ENCODE measurements at places on chromosomes 7 and 10.

- no peak for DNase-seq
Observed at GRCh38 chr7:138116141-138116540, 39.9 kb downstream of the AKR1D1 start.

- peak; percentile 67 for DNase-seq
Observed at GRCh38 chr7:128791121-128791971, at the start of gene CCDC136. Gene CCDC136 (plus strand): TSS chr7:128791968. CDS start chr7:128792412, 444 bp downstream.

DNA sequence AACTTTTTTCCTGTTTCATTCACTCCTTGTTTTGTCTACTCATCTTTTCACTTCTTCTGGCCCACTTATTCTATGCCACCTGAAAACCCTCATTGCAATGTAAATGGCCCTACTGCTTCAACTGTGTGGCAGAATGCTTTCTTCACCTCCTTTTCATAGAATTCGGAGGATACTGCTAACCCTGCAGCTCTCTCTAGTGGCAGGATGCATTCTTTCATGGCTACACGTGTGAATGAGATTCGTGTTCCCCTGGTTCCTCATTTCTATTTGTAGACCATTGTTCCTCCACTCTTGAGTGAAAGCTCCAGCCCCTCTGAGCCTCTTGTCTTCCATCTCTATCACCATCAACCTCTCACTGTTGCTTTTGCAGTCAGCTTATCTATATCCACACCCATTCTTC, 20.9 kb upstream of the CYP26C1 start:
- no peak for DNase-seq

- DNase-seq, result no peak
Observed at GRCh38 chr7:37488163-37488764, 39.6 kb upstream of the ELMO1 start.

DNA sequence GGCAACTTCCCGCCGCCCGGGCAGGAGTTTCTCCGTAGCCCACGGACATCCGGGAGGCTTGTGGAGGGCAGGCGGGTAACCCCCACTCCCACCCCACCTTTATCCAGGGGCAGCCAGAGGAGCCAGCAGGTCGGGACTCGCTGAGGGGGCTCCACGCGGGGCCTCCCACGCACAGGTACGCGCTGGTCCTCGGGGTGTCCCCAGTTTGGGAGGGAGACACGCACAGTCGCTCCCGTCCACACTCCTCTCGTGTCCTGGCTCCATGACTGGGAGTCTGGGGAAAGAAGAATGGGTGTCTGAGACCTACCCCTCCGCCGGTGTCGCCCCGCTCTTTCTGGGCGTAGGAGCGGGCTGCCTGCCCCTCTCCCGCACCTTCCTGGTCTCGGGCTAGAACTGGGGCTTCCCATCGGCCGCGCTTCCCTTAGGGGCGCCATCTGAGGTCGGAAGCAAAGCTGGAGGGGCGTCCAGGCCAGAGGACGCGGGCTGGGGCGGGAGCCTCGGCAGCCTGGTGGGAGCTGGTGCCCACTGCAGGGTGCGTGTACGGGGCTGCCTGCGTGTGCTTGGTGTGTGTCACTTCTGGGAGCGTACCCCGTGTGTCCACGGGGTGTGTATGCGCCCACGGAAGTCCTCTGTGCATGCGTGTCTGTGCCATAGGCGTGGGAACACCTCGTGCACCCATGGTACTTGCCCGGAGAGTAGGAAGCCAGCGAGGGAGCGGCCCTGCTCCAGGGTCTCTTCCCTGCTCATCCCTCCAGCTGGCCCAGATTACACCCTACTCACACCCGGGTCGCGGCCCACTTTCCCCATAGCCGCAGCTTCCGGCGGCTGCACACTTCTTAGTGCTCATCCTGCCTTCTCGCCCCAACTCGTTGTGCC, 73.0 kb upstream of the LEP start:
- no peak for DNase-seq

- no peak for DNase-seq
Observed at GRCh38 chr10:80324086-80324485, 32.5 kb downstream of the DYDC1 start.

GRCh38 chr7:25802057-25802456, 349.9 kb upstream of the NFE2L3 start:
- no peak for DNase-seq

- no peak for DNase-seq
Observed at GRCh38 chr10:95784279-95784913, 28.4 kb downstream of the ENTPD1 start.

DNA sequence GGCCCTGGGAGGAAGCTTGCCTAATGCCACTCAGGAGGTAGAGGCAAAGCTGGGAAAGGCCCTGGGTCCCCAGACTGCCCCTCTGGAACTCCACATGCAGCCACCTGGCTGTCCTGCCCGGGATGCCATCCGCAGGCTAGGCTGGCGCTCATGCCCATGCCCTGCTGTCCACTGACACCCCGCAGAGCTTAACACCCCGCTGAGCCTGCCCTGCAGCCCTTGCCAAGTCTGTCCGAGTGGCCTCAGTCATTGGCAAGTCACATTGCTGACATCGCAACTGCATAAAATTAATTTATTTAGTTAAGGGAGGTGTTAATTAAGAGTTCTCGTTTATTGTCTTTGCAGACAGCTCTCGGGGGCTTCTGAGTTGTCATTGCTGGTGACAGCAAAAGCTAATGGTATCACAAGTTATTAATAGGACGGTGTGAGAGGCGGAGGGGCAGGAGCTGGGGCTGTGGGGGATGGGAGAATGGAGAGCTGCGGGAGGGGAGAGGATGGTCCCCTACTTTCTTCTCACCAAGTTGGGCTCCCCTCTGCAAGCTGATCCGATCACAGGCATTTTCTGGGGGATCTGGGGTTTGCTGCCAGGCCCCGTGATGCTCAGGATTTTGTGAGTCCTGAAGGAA, 55.6 kb upstream of the PCBD1 start:
- DNase-seq, result no peak

GRCh38 chr10:91357497-91357896, 52.6 kb upstream of the HECTD2 start:
- DNase-seq, result no peak

- DNase-seq, result no peak
Observed at GRCh38 chr7:69285854-69286253, 312.4 kb upstream of the AUTS2 start.

GRCh38 chr10:101228966-101229265, 347 bp downstream of the LBX1 start:
- DNase-seq, result no peak

DNA sequence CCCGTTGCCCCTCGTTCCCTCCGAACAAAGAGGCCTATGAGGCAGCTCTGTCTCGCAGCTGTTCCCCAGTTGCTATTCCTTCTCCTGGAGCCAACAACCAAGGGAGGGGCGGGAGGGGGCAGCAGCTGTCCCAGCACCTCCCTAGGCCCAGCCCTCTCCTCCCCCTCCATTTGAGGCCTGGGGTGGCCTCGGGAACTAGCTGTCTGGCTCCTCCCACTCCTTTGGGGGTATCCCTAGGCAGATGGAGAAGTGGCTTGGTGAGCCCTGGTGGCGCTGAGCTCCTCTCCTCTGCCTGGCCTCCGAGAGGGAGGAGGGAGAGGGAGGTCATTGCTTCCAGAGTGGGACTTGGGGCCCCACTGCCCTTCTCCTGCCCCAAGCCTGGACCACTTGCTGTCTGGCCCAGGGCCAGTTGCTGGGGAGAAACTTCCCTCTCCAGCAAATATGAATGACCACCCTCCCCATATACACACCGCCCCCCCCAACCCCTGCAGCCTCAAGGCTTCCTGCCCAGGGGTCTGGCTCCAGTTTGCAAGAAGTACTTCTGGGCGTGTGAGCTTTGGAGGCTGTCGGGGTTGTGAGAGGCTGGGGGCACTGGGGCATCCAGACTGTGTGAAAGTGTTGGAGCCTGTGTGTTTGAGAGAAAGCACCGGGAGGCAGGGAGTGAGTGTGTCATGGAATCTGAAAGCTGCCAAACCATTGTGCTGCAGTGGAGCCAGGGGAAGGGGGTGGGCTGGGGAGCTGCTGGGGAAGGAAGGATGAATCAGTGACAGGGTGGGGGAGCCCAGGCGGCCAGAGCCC, 3.1 kb downstream of the FLNC start:
- no peak for DNase-seq

DNA sequence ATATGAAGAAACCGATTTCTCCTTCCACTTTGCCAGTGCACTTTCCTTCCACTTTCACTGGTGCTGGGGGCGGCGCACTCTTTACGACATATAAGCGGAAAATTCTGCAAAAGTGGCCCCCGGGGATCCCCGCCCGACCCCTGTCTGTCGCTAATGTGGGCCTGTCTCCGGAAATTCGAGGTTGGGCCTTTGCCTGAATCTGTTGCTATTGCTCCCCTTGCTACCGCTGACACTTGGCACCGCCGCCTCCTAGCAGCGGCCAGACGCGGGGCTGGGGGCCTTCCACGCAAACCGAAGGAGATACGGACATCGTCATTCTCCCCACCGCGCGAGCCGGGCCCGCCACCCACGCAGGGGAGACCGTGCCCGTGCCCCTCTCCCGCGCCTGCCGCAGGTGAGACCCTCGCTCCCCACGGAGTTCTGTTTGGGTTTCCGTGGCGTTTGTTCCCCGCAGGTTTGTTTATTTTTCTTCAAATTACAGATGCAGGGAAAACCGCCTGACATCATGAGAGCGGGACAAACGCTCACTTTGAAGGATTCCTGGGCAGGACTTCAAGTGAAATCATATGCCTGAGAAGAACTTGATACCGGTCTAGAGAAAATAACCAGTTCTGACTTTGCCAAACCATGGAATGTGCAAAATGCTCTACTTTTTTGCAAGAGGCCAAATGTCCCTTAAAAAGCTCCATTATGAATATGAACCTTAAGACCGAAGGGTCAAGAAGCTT, 5.0 kb downstream of the TWIST1 start:
- no peak for DNase-seq

- peak; percentile 9 for DNase-seq
Observed at GRCh38 chr7:92641921-92642511, 51.8 kb upstream of the FAM133B start.

- DNase-seq, result no peak
Observed at GRCh38 chr10:7471720-7472367, 61.0 kb upstream of the SFMBT2 start.

- no peak for DNase-seq
Observed at GRCh38 chr10:31051703-31052102, 20.0 kb upstream of the ZNF438 start.

DNA sequence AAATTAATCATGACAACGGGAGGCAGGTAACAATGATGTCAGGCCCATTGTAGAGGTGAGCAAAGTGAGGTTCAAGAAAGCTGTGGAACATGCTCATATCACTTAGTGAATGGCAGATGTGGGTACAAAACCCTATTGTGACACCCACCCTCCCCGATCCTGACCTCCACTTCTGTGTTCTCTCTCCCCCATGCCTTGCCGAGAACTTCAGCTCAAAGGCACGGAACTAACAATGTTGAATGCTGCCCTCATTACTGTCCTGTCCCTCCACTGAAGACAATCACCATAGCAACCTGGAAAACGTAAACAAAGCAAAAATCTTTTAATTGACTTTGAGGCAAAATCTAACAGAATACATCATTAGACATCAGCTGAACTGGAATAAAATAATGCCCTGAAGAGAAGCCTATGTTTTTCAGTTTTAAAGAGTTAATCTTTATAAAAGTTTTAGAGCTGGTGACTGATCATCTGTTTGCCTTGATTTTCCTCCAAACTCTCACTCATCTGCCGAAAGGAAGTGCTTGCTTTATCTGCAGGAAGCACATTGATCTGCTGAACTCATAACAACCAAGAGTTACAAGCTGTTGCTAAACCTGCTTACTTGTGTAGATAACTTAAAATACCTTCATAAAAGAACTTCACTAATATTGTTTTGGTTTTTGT, 133.6 kb downstream of the CUBN start:
- no peak for DNase-seq

- no peak for DNase-seq
Observed at GRCh38 chr10:128092454-128092853, 33.8 kb downstream of the MKI67 start.

- DNase-seq, result no peak
Observed at GRCh38 chr7:66167773-66168387, 37.3 kb upstream of the TPST1 start.

GRCh38 chr7:72032934-72033333, 379.2 kb downstream of the CALN1 start:
- no peak for DNase-seq

GRCh38 chr7:124856299-124856888, 73.2 kb downstream of the POT1 start:
- no peak for DNase-seq

- DNase-seq, result no peak
Observed at GRCh38 chr10:13758312-13758711, 171.5 kb downstream of the PRPF18 start.

DNA sequence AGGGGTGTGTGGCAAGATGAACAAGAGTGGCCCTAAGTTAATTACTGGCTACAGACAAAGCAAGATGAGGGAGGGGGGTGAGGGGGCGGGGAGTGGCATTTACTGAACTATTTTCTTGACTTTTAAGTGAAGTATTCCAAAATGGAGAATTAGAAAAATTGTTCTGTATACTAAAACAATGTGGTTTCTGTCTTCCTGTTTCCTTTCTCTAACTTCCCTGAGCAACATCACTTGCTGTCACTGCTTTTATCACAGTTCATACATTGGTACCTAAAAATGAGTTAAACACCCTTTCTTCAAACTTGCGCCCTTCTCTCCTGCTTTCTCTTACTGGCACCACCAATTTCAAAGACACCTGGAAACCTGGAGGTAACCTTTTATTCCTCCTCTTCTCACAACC, 21.6 kb downstream of the PDZD8 start:
- no peak for DNase-seq

GRCh38 chr10:72274730-72275350, 1.1 kb downstream of the DDIT4 start:
- peak; percentile 45 for DNase-seq

GRCh38 chr10:78623578-78624215, 445.1 kb upstream of the ZMIZ1 start:
- DNase-seq, result no peak

DNA sequence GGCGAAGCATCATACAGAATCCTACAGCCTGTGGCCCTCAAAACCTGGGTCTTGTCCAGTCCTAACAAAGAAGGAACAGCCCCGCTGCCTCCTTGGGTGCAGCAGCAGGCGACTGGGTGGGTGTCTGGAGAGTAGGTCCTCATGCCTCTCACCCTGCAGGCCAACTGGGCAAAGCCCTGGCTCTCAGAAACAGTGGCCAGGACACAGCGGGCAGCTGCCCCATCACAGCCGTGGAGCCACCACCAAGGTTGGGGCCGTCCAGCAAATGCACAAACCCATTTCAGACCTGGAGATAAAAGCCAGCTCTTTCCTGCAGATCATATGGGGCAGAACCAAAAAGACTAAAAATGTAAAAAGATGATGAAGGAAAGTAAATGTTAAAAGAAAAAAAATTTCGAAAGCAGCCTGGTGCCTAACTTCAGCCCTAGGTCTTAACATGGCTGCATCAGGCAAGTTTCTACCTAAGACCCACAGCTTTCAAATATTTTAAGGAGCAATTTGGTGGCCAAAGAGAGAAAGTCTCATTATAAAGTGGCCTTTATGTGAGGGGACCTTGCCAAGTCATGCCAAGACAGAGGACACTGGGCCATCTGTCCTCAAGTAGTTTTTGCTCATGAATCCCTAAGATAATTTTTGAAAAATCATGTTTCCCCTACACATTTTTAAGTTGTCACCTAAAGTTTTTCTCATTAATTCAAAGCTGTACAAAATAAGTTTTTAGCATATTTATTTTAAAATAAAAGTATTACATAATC, 142.1 kb downstream of the PAXIP1 start:
- no peak for DNase-seq
